ENCODE measurements at places on chromosomes 3 and 15. TPM values are rescaled to one million over a fixed set of nuclear protein-coding genes. Genes with fewer than 3 reads are reported as not detected.

Gene LTK
- not detected for total RNA-seq

Gene CTXN2
- 0.16 TPM for total RNA-seq

Gene APEH
- 65.4 TPM for total RNA-seq

Gene CYP8B1
- total RNA-seq: not detected

Gene DLEC1
- total RNA-seq: 0.78 TPM

Gene ADAMTS9
- total RNA-seq: 17.3 TPM

All from occipital lobe (tissue), 3 donors.